Activated T-helper 1 cell treated with anti-CD3 and anti-CD28 coated beads, Interleukin-12 subunit alpha, Interleukin-12 subunit beta, Interleukin-2, Interleukin-4 antibody, amounts not matched to agents 30 ng/mL and 10 ng/mL and 1 ng/mL, durations not matched to agents 14 hours and 24 hours and 36 hours (primary cell): ENCODE measurements at places on chromosomes 12 and 14. TPM values are rescaled to one million over a fixed set of nuclear protein-coding genes. Genes with fewer than 3 reads are reported as not detected.

The FGF23 gene
- not detected in 2 replicates for total RNA-seq

The PPP1R1A gene
- total RNA-seq: 0.29 TPM in 1 of 2 replicates, not detected in the other

The NANOG gene
- total RNA-seq: not detected in 2 replicates

The CLEC4A gene
- 0.26 and 1.3 TPM in 2 replicates for total RNA-seq

The RXYLT1 gene
- 26.5 and 27.3 TPM in 2 replicates for total RNA-seq

- DNase-seq: no peak
Measured at GRCh38 chr12:93789767-93790166, 112.6 kb downstream of the CRADD start.

GRCh38 chr14:71341156-71341555 lies 433.9 kb downstream of the PCNX1 start:
- no peak for DNase-seq

- DNase-seq: no peak
Measured at GRCh38 chr14:99117671-99118045, 154.3 kb downstream of the BCL11B start.
